ENCODE measurements at places on chromosomes 2 and 18.

- no peak for DNase-seq
Measured at GRCh38 chr2:163664610-163665009, 71.2 kb downstream of the FIGN start.

- no peak for DNase-seq
Measured at GRCh38 chr2:134120733-134121630, 132.9 kb upstream of the MGAT5 start.

- no peak for DNase-seq
Measured at GRCh38 chr2:158730621-158731140, 64.4 kb upstream of the DAPL1 start.

- no peak for DNase-seq
Measured at GRCh38 chr2:125567100-125567499, 1088.9 kb upstream of the GYPC start.

DNA sequence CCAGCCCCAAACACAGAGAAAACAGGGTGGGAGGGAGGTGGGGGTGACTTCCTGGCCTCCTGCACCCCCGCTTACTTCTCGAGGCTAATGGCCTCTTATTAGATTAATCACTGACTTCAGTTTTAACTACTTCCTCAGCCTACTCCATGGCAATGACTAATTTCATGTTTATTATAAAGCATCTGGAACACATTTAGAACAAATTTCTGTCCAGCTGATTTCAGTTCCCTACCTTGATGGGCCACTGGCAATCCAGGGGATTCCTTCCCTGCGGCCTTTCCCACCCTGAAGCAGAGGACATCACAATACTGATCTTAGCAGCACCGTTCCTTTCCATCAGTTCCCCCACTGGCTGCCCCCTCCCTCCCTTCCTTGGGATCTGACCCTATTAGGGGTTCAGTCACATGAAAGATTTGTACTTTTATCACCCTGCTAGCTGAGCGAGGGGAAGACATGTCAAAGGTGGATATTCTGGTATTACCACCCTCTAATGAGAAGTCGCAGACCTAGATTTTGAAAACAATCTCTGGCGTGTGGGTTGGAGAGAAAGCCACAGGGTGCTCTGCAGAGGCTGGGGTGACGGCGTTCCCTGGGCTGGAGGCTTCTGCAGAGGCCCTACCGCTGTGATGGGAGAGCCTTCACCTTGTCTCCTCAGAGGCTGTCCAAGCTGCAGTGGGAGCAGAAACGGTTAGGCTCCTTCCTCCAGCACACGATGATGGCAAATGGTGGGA lies 67.6 kb downstream of the KIAA2012 start:
- DNase-seq: no peak

DNA sequence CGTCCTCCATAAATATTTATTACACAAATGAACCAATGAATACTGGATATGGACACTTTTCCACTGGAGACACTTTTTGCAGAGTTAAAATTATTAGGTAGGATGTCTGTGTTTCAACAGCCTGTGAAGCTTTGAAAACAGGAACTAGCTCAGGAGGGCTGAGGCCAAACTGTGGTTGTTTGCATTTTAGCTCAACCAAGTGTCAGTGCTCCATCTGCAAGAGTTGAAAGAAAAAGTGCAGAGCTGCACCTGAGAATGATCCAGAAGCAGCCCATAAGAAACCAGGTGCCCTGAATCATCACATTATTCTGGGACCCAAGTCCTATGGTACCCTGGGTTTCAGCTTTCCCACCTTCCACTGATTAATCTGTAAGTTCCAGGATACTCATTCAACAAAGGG lies 180.4 kb downstream of the TRIB2 start:
- no peak for DNase-seq

DNA sequence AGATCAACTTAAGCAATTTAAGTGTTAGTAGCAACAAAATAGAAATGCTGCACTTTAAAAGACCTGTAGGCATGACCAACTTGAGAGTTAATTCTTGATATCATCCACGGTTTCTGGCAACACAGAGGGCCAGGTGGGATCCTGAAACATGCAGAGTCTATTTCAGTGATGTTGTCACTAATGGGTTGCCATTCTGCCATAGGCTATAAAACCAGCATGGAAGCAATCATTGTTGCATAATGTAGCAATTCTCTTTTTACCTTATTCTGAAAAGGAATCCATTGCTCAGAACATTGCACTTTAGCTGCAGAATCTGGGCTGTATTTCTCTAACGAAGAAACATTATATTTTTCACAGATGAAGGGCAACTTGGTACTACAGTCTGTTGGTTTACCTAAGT lies 53.9 kb upstream of the CD302 start:
- no peak for DNase-seq

DNA sequence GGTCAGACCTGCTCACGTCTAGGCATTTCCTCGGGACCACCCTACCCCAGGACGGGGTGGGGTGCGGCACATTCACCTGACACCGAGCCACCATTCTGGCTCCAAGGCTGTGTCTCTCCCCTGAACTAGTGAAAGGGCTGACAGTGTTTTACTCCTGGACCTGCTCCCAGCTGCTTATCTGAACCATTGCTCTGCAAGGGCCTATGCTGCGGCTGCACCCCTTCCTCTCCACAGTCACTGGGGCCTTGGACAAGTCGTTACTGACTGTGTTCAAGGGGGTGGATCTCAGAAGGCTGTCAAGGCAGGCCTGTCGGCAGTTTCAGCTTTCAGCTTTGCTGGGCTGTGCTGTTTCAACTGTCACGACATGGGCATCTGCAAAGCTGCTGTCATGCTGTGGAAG lies 11.7 kb downstream of the CREG2 start:
- no peak for DNase-seq

GRCh38 chr2:19022334-19022733 lies 336.1 kb downstream of the OSR1 start:
- no peak for DNase-seq

DNA sequence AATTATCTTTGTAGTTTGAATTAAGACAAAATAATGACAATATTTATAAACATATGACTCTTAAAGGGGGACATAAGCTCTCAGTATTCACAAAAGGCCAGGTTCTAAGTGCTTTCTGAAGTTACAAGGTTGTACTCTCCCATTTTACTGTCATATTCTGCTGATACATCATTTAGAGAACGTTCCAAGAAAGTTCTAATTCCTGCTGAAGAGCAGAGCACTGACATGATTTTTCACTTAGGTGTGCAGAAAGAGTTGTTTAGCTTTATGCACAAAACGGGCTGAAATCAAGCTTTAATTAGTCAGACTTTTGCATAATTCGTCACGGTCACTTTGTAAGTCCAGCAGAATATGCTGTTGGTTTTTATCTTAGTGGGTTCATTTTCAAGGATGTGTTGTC lies 37.3 kb downstream of the ADAM23 start:
- DNase-seq: no peak

DNA sequence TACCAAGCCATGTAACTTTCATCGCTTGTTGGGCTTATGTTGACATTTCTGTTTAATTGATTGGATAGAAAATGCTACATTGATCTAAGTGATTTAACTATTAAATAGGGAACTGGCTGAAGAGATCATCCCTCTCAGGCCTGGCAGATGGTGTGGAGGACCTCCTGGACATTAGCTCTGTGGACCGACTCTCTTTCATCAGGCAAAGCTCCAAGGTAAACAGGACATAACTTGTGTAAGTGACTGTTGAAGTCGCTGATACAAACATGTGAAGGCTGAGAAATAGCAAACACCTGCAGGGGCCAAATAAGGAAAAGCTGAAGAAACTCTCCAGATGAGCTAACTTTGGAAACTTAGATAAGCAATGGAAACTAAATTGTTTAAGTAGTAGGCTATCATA lies 68.8 kb downstream of the UNC80 start:
- no peak for DNase-seq

- no peak for DNase-seq
Measured at GRCh38 chr2:13240789-13241487, 524.2 kb downstream of the TRIB2 start.

DNA sequence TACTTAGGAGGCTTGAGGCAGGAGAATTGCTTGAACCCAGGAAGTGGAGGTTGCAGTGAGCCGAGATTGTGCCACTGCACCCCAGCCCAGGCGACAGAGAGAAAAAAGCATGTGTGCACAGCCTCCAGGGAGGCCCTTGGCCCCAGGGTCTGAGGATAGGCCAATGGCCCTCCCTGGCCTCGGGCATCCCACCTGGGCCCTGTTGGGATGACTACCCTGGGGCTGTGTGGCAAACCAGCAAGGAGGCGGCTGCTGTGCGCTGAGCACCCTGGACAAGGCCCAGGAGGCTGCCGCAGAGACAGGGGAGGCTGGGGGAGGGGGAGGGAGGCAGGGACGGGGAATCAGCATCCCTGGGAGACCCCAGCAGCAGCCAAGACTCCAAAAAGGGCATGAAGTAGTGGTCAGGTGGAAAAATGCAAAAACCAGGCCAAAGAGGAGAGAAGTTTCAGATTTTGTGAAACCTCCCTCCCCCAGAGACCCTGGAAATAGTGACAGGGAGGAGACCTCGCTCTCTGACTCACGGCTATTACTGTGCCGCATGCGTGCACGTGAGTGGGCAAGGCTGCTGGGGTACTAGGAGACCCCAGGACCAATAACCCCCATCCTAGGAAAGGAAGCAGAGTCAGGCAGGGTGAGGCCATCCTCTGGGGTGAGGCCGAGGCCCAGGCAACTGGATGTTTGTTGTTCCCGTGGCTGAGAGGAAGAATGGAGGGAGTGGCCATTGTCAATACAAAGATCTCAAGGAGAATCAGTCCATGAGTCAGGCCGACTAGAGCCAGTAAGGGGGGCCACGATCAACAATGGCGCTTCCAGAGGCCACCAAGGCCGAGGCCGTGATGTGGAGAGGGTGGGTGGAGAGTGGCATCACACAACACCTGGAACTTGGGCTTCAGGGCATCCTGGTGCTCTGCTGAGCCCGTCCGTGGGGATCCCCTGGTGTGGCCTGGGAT lies 16.0 kb upstream of the B3GNT7 start:
- no peak for DNase-seq

- DNase-seq: no peak
Measured at GRCh38 chr2:120881981-120882788, 146.5 kb downstream of the GLI2 start.

GRCh38 chr2:209663139-209663538 lies 108.5 kb upstream of the UNC80 start:
- no peak for DNase-seq

DNA sequence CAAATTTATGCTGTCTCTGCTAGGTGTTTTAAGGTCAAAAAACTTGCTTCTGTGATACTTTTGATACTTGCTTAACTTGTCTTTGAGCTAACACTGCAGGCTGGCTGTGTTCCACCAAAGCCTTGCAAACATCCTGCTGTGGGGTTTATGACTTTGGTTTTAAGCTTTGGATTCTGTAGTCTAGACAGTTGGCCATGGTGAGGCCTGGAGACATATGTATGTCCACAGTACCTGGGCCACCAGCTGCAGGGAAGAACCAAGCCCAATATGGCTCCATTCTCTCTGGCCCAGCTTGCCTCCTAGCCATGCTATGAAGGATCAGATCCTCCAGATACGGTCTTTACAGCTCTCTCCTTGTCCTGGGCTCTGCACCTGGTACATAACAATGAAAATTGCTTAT lies 113.9 kb downstream of the INO80D start:
- no peak for DNase-seq

DNA sequence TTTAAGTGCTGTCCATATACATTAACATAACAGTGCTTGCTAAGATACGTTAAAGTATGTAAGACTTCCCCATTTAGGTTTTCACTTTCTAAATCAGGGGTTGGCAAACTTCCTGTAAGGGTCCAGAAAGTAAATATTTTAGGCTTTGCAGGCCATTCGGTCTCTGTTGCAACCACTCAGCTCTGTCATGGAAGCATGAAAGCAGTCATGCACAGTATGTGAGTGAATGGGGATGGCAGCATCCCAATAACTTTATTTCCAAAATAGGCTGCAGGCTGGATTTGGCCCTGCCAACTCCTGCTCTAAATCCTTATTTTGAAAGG lies 128.7 kb downstream of the PLA2R1 start:
- no peak for DNase-seq

- DNase-seq: no peak
Measured at GRCh38 chr2:151765760-151766410, 31.6 kb upstream of the NEB start.

GRCh38 chr2:105418522-105418921 lies 19.7 kb upstream of the FHL2 start:
- DNase-seq: no peak

DNA sequence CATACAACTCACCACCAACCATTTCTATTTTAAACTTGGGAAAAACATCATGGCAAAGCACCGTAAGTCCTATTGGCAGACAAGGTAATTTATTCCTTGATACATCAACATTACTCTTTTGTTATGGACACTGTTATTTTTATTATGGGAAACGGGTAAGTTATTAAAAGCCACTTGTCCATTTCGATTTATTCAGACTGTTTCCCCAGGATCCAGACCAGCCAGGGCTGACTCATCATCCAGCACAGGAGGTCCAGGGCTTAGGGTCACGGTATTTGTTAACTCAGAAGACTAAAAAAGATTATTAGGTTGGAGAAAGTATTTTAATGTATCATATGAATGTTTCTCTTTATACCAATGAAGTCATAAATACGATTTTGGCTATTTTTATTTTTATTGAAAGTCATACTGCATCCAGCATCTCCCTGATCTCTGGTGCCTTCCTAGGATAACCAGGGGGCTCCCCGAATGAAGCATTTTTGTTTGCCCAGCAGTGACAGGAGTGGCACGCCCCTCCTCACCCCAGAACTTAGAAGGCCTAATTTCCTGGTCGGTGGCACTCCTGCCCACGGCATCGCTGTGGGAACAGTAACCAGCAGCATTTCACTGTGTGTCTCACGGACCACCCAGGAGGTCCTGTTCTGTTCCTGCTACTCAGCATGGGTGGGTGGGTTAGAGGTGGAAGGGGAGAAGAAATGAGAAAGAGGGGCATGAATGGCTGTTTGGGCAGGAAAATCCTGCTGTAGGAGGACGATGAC lies 446.1 kb downstream of the EIPR1 start:
- DNase-seq: no peak

DNA sequence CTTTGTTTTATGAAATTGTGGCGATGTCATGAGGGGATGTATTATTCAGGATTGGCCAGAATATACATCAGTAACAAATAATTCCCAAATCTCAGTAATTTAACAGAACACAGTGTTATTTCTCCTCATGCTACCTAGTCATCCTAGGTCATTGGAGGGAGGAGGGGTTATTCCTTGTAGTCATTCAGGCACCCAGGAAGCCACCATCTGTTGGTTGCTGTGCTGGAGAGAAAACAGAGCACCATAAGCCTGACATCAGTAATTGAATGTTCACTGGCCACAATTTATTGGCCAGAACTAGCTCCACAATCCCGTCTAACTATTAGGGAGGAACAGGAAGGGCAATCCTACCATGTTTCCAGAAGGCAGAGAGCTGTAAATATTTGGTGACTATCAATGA lies 303.5 kb upstream of the CELF4 start:
- no peak for DNase-seq

All from epithelial cell of prostate (primary cell).